ENCODE measurements at places on chromosomes 4 and X.
A peak's percentile ranks its signal among the peaks of the same experiment; 100 is the strongest.

DNA sequence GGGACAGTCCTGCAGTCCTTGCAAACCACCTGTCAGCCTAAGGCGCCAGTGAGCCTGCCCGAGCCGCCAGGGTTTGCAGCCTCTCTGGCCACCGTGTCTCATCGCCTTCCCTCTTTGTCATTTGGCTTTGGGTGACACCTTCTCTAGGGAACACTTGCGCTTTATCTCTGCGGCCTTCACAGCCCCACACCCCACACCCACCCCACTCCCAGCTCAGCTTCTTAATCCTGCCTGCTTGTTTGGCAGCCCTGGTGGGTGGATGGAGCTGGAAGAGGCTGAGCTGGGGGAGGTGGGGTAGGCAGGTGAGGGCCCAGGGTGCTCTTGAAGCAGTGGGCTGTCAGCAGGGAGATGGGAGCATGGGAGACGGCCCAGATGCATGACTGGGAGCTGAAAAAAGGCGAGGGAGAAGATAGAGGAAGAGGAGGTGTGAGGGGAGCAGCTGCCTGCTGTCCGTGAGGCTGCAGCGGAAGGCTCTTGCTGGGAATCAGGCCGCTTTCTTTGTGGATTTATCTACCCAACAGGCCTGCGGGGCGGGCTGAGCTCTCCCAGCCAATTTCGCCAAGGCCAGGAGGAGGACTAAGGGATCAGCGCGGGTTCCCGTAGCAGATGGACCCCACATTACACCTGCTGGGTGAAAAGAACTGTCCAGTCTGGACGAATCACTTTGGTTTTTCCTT, 97.5 kb upstream of the STOX2 start:
- no peak for DNase-seq

DNA sequence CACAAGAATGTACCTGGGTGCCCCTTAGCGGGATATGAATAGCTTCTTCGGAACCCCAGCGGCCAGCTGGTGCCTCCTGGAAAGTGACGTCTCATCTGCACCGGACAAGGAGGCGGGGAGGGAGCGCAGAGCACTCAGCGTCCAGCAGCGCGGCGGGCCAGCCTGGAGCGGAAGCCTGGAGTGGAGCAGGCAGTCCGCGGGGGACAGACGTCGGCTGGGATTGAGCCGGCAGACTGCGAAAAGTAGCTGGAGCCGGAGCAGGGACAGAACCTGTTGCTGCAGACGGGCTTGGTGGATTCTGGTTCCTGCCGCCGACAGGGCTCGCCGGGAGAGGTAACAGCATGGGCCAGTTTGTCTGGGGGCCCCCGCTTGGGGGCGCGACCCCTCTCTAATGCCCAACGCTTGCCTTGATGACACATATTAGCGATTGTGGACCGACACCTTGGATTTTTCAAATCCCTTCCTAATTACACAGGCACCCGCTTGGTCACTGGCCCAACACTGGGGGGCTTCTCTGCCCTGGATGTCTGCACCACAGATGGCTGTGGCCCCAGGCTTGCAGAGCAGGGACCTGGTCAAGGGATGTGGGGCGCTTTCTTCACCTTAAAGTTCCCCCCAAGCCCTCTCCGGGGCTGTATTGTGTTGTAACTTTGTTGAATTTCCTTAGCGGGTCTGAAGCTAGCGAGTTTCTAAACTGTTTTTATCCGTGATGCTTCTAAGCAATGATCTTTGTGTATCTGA, at the start of gene NPFFR2:
NPFFR2 (plus strand) TSS at position 133 of the 741 bp plus-strand sequence. CDS start 96,592 bp downstream, outside the sequence.
- DNase-seq: peak; percentile 67

DNA sequence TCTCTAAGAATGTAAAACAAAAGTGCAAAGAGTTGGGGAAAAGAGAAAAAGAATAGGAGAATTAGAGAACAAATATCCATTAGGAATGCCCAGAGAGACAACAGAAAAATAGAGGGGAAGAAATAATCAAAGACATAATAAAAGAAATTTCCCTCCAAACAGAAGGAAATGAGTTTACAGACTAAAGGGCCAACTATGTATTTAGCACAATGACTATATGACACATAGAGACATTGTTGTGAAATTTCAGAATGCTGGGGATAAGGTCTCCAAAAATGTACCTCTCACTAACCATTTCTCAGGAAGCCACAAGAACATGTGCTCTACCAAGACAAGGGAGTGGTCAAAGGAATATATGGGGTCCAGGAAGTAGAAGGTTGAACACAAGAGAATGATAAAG, 121.0 kb upstream of the ACSL4 start:
- no peak for DNase-seq

GRCh38 chr4:141348125-141348524, 127.4 kb downstream of the ZNF330 start:
- DNase-seq: no peak

DNA sequence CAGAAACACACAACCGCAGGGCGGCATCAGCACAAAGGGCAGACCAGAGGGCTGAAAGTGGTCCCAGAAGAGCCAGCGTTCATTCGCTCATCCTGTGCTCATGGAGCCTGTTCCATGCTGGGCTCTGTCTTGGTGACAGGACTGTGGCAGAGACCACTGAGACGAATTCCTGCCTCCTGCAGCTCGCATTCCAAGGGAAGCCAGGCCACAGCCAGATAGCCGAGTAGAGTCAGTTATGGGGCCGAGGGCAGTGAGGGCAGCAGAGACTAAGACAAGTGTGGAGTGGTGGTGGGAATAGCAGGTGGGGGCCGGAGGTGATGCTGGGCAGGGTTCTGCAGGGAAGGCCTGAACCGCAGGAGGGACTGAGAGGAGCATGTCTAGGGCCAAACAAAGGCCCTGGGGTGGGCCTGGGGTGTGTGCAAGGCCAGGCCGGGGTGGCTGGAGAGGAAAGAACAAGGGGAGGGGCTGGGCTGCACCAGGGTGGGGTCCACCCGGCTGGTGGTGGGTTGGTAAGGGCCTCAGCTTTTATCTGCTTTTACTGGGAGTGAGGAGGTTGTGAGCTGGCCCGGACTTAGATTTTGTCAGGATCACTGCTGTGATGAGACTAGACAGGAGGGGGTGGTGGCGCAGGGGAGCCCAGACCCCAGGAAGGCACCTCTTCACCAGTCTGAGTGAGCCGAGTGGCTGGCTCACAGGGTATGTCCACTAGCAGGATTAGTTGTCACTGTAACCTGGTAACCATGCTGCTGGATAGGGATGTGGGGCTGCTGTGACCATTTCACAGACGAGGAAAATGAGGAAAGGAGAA, 6.3 kb downstream of the PSAPL1 start:
- DNase-seq: peak; percentile 36

- no peak for DNase-seq
These were observed 32.3 kb downstream of the BCOR start for GRCh38 chrX:40065296-40066046.

DNA sequence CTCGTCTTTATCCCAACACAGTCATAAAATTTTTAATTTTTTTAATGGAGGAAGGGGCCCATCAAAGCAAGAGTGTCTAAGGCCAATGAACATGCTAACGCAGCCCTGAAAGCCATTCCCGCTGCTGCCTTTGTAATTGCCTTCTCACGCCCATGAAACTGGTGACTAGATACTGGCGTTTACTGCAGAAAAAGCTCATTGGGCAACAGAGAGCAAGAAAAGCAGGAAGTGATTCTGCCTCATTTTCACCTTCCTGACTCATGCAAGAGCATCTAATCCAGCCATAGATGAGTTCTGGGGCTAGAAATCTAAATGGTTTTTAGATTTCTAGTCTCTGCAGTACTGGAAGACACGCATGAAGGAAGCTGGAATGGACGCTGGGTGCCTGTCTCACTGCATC, 72.5 kb downstream of the ANXA3 start:
- DNase-seq: no peak

GRCh38 chr4:108446556-108446955, 173.8 kb upstream of the RPL34 start:
- no peak for DNase-seq

DNA sequence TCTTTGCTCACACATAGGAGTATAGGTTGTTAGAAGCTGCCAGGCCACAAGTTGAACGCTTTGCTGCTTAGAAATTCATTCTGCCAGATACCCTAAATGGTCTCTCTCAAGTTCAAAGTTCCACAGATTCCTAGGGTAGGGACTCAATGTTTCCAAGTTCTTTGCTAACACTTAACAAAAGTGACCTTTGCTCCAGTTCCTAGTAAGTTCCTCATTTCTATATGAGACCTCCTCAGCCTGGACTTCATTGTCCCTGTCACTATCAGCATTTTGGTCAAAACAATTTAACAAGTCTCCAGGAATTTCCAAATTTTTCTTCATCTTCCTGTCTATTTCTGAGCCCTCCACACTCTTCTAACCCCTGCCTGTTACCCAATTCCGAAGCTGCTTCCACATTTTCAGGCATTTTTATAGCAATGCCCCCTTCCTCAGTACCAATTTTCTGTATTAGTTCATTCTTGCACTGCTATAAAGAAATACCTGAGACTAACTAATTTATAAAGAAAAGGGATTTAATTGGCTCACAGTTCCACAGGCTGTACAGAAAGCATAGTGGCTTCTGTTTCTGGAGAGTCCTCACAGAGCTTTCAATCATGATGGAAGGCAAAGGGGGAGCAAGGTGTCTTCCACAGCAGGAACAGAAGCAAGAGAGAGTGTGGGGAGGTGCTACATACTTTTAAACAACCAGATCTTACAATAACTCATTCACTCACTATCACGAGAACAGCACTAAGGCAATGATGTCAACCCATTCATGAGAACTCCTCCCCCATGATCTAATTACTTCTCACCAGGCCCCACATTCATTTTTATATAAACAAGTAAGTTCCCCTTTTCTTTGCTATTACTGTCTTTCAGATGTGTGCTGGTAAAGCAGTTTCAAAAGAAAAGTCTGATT, 11.5 kb upstream of the TLR1 start:
- DNase-seq: no peak

DNA sequence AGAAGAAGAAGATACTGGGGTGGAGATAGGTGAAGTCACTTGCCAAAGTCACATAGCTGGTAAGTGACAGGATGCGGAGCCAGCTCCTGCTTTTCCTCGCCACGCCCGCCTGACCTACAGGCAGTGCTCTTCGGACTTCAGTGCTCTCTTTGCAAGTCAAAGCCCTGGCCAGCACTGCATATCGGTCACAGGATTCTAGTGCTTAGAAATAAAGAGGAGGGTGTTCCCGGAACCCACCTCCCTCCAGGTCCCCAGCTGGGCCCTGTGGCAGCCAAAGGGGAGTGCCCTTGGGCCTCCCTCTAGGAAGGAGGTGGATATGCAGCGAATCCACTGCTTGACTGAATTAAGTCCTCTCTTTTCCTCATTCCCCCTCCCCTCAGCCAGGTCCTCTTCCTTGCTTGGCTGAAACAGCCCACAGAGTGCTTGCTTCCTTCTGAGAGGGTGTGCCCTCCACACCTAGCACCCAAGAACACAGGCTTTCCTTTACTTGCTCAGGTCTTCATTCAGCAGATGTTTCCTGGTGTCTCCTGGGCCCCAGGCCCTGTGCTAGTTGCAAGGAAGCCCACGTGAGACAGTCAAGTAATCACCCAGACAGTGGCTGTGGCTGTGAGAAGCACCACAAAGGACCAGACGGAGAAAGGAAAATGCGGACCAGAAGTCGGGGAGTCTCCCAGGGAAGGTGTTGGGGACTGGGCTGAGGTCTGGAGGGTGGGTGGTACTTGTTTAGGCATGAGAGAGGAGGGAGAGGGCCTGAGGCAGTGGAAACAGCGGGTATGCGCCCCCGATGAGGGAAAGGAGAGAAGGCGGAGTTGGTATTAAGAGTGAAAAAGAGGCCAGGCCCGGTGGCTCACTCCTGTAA, 14.0 kb upstream of the HMGB3 start:
- no peak for DNase-seq

- no peak for DNase-seq
These were observed 378.4 kb downstream of the ANKRD50 start for GRCh38 chr4:124334119-124334518.

DNA sequence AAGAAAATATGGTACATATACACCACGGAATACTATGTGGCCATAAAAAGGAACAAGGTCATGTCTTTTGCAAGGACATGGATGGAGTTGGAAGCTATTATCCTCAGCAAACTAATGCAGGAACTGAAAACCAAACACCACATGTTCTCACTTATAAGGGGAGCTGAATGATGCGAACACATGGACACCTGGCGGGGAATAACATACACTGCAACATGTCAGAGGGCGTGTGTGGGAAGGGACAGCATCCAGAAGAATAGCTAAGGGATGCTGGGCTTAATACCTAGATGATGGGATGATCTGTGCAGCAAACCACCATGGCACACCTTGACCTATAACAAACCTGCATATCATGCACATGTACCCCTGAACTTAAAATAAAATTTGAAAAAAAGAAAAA, 19.5 kb upstream of the CNKSR2 start:
- no peak for DNase-seq

- DNase-seq: no peak
These were observed 16.3 kb upstream of the GLOD5 start for GRCh38 chrX:48745222-48745621.

DNA sequence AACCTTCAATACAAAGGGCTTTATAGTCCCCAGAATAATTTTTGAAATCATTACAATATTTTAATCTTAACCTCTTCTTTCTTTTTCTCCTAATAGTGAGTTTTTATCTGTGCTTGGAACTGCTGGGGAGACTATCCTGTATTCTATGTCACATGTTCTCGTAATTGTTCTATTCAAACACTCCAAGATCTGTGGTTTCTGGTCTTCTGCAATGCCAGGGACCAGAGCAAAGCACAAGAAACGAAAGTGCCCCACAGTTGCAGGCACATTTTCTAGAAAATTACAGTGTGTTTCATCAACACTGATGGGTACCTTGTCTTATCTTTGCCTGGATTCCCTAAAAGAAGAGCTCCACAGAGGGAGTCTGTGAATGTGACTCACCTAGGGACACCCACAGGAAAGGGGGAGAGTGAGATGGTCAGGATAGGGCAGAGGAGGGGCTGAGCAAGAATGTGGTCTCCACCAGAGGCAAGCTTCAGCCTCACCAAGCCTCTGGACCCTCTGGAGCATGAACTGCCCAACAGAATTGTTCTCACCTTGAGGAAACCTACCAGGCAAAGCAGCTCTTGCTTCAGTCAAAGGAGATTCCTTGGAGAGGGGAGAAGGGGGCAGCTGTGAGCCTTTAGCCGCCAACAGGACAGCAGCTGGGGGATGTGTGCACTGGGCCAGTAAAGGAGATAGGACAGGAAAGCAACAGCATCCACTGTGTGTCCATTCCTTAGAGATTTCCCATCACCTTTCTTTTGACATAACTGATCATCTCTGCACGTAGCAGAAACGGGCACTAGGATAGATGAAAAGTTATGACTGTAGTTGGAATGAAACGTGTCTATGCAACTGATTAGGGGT, 25.9 kb downstream of the UNC5C start:
- no peak for DNase-seq

- no peak for DNase-seq
These were observed 284.1 kb upstream of the AMOT start for GRCh38 chrX:113124693-113125092.

GRCh38 chr4:87926554-87927098, 48.9 kb upstream of the SPP1 start:
- DNase-seq: no peak

DNA sequence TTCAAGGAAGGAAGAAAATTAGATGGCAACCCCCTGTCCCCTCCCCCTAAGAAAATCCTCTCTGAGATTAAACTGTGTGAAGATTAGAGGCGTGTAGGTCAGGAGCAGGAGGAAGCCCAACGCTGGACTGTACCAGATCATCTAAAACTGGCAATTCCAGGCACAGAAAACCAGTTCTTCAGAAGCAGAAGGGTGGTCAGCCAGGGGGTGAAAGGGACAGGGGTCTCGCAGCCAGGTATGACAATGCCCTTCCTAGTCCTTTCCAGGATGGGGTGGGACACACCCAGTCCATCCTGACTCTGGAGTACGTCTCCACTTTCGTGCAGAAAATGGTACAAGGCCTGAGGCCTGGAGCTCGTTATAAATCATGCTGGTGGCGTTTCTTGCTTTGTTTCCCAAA, 3.3 kb upstream of the RHOH start:
- DNase-seq: no peak

Measured in mesothelial cell of epicardium (in vitro differentiated cells).